CD4-positive, alpha-beta memory T cell (primary cell): ENCODE measurements at places on chromosomes 7 and 10.

GRCh38 chr10:26361351-26361750 lies 76.8 kb upstream of the APBB1IP start:
- DNase-seq = no peak

GRCh38 chr7:44227911-44228310 lies 27.1 kb downstream of the YKT6 start:
- no peak for DNase-seq

DNA sequence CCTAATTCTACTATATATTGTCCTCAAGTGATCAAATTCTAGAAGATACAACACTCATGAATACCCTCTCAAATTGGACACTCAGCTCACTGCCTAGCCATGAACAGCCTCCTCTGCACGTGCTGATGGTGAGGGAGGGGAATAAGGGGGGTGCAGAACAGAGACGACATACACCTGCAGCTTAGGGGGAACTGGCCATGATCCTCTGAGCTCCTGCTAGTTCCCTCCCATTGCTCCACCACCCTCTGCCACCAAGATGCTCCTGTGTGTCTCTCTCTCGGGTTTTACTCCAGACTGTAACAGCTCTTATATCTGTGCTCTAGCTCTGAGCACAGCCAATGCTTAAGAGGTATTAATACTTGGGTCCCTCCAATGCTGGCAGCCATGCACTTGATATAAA lies 70.7 kb downstream of the VOPP1 start:
- no peak for DNase-seq

GRCh38 chr7:20229646-20230500 lies 12.7 kb upstream of the MACC1 start:
- no peak for DNase-seq

- no peak for DNase-seq
These were observed 60.1 kb downstream of the LANCL2 start for GRCh38 chr7:55425141-55425752.

DNA sequence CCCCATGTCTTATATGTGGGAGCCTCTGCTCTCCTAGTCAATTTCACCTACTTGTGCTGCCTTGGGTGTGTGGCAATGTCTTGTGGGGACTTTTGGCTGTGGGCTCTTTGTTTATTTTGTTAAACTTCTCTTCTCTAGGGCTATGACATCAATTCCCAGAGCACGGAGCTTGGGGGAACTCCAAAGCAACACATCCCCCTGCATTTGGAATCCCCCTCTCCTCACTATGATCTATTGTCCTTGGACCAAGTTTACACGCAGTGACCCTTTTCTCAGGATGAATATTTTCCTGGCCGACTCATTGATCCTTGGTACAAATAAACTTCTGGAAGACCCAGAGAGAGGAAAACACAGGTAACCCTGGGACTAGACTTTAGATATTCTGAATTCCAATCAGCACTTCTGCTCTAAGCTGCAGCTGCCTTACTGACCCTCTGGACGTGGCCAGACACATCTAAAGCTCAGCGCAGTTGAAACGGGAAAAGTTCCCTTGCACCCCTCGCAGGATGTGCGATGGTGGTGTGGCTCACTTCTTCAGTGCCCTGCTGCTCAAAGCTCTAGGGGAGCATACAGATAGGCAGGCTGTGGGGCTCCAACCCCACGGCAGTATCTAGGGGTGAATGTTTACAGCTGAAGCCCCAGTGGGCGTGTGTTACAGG lies 110.8 kb downstream of the TMEM178B start:
- DNase-seq = no peak

DNA sequence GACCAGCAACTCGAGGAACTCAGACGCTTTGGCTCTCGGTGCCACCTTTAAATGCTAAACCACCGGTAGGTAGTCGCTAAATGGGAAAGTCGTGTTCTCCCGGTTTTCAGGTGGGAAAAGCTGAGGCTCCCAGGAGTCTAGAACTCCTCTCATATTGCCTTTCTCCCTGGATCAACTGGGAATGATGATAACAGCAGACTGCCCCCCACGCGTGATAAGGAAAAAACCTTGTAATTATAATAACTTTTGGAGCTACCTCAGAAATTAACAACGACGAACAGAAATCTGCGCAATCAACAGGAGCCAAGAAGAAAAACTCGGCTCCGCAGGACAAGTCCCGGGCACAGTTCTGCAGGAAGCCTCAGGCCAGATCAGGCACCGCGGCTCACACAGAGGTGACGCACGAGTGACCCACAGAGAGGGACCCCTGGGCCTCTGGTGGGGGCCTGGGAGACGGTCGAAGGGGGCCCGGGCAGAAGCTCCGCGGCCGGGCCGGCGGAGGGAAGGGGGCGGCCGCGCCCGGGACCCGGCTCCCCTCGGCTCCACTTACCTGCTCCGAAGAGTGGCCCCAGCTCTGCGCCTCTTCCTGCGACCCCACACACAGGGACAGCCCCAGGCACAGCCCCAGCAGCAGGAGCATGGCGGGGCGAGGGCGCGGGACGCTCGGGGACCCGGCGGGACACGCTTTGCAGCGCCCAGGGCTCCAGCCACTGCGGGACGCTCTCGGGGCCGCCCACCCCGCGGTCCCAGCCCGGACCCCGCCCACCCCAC lies at the start of gene ITIH5:
Gene ITIH5, minus strand, starts transcription at position 714 of the 771 bp plus-strand sequence. Its CDS starts 74 bp downstream, at position 640.
- DNase-seq = no peak

DNA sequence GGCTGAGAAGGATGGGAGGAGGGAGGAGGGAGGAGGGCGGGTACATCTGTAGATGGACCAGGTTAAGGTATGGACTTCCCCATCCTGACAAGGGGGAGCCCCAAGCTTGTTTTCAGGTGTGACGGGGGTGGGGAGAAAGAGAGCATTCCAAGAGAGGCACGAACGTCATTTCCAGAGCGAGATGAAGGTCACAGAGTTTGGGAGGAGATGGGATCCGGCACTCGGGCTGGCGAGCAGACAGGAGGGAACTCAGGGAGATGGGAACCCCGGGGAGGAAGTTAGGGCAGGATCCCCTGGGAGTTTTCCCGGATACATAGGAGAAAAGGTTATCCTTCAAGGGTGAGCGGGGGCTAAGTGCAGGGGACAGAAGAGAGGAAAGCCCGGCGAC lies 118.8 kb downstream of the CUX1 start:
- no peak for DNase-seq

- DNase-seq = peak; percentile 12
These were observed 23.6 kb upstream of the SRI start for GRCh38 chr7:88243345-88243909.

DNA sequence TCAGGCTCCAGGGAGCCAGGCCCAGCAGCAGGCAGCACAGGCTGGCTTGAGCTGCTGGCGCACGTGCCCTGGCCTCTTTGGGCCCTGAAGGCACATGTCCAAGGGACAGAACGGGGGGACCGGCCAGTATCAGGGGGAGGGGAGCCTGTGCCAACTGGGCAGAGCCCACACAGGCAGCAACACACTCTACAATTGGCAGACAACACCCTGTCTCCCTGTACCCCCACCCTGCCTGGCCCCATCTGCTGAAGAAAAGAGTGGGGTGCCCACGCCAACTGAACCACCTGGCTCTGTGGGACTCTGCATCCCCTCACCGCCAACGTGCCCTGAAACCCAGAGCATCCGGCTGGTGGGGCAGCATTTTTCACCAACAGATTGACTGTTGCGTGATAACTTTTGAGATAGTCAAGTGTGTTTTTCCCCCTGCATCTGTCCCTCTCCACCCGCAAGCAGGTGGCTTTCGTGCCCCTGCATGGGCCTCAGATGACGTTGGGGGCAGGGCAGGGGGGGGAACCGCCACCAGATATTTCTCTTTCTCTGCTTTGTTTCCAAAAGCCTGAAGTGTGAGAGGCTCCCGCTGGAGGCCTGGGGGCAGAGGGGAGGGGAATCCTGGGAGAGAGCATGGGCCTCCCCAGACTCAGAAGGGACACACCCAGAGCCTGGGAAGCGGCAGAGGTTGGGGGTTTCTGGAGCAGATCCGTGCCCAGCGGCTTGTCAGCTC lies 21.8 kb downstream of the SLIT1 start:
- DNase-seq = no peak

DNA sequence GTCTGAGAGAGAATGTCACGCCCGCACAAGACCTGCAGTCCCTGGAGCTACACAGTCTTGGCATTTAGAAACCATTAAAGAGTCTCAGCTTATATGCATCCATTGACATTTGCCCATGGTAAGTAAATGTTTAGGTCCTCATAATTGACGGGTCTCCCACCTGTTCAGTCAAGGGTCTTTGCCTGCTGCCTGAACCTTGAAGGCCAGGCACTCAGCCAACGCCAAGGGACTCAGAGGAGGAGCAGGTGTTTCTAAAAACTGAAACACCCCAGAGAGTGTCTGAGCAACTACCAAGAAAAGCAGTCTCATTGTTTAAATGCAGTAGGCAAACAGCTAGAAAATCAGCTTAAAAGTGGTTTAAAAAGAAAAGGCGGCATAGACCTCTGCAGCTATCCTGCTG lies 264.7 kb upstream of the AKR1E2 start:
- DNase-seq = no peak

GRCh38 chr7:26891400-26892350 lies 27.3 kb upstream of the SKAP2 start:
- DNase-seq = no peak

- DNase-seq = peak; percentile 67
These were observed 33.9 kb downstream of the KAZALD1 start for GRCh38 chr10:101095550-101096213.

DNA sequence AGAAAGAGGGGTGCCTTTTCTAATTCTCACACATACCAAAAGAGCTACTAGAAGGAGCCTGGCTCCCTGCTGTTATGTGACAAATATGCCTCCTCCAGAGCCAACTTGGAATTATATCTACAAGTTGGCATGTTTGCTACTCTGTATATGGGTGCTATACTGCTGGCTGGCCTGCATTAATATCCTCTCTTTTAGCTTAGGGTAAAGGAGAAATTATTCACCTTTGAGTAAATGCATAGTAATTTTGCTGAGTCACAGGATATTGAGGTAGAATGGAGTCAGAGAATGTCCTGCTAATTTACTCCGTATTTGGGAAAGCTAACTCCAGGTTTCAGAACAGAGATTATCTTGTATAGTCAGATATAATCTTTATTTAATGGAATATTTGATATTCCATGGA lies 24.2 kb upstream of the LIPN start:
- no peak for DNase-seq

GRCh38 chr7:28570113-28570969 lies 158.0 kb downstream of the CREB5 start:
- no peak for DNase-seq

DNA sequence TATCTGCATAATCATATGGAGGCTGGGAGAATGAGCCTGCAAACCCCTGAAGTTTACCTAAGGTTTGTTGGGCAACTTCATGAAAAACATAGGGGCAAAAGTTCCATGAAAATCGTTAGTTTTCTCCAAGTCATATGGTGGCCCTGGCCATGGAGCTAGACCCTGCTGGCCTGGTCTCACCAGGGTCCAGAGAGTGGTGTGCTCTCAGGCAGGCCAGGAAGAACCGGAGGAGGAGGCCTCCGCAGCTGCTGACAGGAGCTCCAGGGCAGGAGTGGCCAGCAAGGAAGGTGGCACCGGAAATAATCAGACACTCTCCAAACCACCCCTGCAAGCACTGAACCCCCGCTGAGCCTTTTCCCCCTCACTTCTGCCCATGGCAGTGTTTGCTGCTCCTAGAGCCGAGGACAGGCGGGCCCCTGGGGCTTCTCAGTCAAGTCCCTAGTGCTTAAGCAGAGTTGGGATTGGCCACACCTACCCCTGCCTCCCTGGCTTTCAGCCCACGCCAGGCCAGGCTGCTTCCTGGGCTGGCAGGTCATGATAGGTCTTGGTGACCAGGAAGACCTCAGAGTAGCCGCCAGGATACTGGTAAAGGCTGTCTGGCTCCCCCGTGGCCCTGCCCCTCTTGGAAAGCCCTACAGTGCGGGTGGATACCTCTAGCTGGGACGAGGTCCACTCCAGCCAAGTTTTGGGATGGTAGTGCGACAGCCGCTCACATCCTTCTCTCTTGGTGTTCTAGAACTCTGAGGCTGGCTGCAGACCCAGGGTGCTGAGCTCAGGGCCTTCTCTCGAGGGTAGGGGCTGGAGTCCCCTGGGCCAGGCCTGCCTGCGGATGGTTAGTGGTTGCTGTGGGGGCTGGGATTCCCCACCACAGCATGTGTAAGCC lies 242.8 kb downstream of the MGMT start:
- no peak for DNase-seq

DNA sequence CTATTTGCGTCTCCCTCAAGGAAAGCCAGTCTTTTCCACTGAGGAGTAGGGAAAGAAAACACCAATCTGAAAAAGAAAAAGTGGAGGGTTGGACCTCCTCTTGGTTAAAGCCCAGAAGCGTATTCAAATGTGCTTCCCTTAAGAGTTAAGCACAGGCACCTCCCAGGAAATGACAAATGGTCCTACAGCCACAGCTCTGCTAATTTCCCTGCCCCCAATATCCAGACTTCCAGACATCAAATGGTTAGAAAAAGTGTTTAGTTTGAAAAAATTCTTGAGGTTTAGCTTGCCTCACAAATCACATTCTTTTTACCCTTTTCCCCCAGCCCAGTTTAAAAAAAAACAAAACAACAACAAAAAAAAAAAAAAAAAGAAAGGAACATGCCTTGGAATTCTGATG lies 19.0 kb upstream of the COL1A2 start:
- DNase-seq = no peak

DNA sequence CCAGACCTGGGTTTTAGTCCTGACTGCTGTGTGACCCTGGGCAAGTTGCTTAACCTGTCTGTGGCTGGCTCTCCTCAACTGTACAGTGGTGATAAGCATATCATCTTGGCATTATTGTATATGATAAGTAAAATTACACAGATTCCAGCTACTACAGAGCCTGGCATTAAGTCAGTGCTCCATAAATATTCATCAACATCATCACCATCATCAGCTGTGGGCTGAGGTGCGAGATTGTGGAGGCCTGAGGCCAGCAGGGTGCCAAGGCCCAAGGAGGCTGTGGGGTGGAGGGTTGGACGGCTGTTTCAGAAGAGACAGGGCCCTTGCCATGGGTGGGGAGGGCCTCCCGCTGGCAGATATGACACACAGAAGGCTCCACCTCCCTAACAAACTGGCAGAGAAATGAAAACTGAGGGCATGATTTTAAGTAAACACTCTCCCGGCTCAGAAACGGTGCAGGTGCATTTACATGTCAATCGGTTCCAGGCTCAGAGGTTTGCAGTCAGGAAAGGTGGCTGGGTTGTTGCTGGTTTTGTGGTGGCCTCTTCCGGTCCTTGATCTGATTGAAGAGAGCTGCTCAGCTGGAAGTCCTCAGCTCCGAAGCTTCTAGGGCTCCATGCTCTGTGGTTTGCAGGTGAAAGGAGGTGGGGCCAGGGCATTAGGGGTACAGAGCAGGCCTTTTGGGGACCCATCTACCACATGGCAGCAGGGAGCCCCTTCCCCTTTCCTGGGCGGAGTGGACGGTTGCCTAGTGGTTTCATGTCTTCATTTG lies 10.2 kb downstream of the CRYGN start:
- peak; percentile 85 for DNase-seq

DNA sequence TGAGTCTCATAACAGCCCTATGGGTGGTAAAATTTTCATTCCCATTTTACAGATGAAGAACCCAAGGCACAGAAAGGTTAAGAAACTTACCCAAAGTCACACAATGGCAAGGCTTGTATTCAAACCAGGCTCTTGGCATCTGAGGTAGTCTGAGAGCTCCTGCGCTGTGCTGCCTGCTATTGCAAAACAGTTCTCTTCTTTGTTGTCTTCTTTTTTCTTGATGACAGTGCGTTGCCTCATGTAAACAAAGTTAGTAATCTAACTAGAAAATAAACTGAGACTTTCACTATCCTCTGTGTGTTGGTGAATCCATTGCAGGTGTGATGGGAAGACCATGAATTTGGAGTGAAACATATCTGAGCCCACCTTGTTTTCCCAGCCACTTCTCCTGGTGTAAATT lies 240.8 kb downstream of the PTEN start:
- DNase-seq = no peak

GRCh38 chr7:774161-775109 lies 47.4 kb upstream of the PRKAR1B start:
- DNase-seq = peak; percentile 60
